ENCODE measurements at places on chromosomes 2 and 18.

- peak; percentile 68 for DNase-seq
Observed at GRCh38 chr18:76414936-76415621, 80.0 kb downstream of the ZNF516 start.

DNA sequence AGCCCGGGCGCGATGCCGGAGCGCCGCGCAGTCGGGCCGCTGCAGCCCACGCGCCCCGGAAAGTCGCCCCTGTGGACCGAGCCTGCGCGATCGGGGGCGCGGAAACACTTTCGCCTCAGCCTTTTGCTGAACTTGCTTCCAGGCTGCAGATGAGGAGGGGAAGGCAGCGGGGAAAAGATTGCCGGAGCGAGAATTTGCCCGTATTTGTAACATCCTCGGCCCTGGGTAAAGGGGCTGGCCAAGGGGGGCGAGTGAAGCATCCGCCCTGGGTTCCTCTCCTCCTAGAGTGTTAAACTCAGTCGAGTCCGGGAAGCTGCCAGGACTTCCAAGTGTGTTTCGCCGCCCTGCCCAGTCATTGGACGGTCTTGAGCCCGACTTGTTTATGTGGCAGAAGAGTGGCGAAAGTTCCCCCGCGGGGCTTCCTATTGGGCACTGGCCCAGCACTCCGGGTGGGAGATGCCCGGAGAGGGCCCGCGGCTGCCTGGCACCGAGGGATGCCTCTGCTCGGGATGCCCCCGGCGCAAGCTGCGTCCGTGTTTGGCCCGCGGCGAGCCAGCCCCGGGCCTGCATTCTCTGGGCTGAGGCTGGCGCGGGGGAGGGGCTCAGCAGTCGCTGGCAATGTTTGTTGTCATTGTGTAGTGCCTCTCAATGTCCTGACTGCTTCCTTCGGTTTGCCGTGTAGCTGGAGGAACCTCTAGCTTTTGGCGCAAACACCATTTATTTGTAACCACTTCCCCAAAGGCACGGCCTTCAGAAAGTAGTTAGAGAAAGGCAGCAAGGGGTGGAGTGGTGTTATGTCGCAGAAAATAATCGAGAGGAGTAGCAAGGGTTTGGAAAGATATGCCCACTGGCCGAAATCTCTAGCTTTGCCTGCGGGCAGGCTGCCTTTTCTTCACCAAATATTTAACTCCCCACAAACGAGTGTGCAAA, 1.1 kb downstream of the CYBRD1 start:
- peak; percentile 83 for DNase-seq

GRCh38 chr2:38129987-38130386, 54.0 kb upstream of the CYP1B1 start:
- no peak for DNase-seq

DNA sequence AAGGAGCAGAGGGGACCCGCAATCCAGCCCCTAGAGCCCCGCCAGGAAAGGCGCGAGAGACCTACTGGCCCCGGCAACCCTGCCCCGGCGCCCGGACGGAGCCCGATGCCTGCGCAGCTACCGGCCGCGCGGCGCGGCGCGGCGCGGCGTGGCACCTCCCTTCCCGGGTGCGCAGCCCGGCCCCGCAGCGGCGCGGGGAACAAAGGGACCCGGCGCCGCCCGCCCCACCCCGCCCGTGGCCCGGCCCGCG, 307 bp downstream of the CDH2 start:
- DNase-seq, result no peak

DNA sequence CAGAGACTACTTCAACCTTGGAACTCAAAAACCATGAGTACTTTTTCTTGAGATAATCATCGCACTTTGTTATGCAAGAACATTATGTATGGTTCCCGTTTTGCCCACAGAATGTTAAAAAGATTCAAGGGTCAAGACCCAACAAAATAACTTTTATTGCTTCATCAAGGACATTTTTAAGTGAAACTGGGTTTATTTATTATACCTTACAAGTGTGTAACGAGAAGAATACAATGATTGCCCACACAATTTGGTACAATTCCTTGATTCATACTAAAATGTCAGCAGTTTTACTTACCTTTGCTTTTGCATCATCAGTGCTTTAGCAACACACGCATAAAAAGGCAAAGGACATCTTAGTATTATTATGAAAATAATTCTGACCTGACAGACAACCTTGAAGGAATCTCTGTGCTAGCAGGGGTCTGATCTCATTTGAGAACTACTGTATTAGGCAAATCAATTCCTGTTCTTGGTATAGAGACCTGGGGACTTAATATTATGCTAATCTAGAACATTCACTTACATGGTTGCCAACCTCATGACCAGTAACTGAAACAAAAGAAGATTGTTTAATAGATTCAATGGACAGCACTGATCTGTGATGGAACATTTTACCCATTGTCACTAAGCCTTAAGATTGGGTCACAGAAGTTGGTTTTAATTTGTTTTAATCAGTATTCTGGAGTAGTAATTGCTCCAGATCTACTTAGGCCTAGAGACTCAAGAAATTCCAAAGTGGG, 16.2 kb downstream of the CCDC88A start:
- DNase-seq, result no peak

GRCh38 chr2:117536139-117536538, 278.4 kb upstream of the DDX18 start:
- no peak for DNase-seq

- DNase-seq, result no peak
Observed at GRCh38 chr2:105183555-105184323, 57.8 kb upstream of the GPR45 start.

GRCh38 chr2:182015334-182016109, 29.9 kb downstream of the PPP1R1C start:
- DNase-seq, result no peak

DNA sequence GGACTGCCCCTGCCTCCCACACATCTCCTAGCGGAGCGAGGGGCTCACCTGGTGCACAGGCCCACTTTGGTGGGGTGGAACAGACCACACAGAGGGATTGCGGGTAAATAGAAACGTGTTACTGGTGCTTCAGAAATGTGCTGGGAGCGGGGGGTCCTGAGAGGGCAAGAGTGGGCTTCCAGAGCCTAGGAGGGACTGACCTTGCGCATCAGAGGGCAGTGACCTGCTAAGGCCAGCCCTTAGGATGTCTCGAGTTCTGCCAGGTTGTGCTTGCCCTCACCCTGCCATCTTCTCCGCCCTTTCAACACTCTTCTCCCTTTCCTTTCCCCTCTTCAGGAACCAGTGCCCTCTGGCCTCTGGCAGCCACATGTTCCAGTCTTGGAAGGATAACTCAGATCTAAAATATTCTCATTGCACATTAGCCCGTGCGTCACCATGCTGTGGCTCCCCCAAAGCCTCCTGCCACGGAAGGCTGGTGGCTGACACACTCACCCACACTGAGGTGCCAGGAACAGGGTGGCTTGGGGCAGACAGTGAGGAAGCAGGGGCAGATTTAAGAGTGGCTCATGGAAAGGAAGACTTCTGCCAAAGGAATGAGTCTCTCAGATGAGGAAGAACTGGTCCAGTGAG, 89.6 kb downstream of the MCFD2 start:
- no peak for DNase-seq

GRCh38 chr2:132725148-132725547, 55.1 kb upstream of the LYPD1 start:
- DNase-seq, result no peak

DNA sequence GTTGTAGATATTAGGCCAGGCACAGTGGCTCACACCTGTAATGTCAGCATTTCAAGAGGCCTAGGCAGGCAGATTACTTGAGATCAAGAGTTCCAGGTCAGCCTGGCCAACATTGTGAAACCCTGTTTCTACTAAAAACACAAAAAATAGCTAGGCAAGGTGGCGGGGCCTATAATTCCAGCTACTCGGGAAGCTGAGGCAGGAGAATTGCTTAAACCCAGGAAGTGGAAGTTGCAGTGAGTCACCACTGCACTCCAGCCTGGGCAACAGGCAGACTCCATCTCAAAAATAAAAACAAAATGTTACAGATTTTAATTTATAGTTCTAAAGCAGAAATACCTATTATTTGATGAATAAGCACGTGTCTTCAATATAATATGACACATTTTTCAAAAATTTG, 65.6 kb upstream of the UBXN4 start:
- DNase-seq, result no peak
